Caki2 (cell line): ENCODE measurements at places on chromosomes 12 and 14. TPM values are rescaled to one million over a fixed set of nuclear protein-coding genes. Genes with fewer than 3 reads are reported as not detected.
A peak's percentile ranks its signal among the peaks of the same experiment; 100 is the strongest.

Gene RASSF9
- total RNA-seq = not detected in 2 replicates

Gene DIO2
- not detected in 2 replicates for total RNA-seq

Gene SLCO1B1
- total RNA-seq = not detected in 2 replicates

DNA sequence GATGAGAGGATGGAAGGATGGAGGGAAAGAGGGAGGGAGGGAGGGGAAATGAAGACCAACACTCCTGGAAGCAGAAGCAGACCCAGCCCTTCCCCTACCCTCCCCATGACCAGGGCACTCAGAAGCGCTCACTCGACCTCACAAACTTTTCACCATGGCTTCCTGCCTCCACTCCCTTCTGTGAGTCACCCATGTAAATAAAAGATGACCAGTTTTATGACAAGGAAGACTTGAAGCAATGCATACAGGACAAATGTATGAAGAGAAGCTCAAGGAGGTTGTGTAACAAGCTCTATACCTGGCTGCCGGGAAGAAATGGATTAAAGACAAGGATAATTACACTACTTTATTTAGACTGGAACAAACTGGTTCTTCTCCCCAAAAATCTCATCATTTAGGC lies 63.8 kb downstream of the CDC42BPB start:
- peak; percentile 49 for DNase-seq

DNA sequence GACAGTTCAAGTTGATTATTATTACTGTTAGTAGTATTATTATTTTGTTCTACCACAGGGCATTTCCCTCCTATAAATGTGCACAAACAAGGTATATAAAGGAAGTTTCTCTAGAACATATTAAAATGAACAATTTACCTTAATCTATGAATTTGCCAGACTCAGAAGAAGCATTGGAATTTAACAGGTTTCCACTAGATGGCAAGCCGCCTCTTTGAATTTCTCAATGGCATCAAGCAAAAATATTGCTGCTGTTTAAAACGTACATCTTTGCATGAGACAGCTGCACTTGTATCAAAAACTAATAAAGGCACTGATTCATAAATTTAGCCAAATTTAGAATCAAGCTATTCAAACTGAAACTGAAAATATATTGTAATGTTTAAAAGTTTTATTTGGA lies 34.6 kb upstream of the MIS18BP1 start:
- no peak for DNase-seq

- peak; percentile 3 for DNase-seq
These were observed 294.1 kb downstream of the SEC23A start for GRCh38 chr14:38808734-38809455.

- no peak for DNase-seq
These were observed 34.6 kb downstream of the ALKBH1 start for GRCh38 chr14:77673193-77673592.

DNA sequence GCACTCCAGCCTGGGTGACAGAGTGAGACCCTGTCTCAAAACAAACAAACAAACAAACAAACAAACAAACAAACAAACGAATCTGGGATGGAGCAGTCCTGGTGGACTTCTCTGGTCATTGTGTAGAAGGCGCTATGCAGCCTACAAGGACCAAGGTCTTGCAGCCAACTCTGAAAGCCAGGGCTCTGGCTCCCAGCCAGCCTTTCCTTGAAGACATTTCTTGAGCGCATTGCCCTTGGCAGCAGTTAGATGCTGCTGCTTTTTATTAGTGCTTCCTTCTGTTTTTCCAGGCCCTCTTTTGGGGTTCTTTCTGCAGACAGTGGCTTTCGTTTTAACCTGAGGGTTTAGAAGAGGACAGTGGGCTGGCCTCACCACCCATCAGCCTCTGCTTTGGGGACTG lies 20.2 kb downstream of the CCDC177 start:
- DNase-seq = no peak

DNA sequence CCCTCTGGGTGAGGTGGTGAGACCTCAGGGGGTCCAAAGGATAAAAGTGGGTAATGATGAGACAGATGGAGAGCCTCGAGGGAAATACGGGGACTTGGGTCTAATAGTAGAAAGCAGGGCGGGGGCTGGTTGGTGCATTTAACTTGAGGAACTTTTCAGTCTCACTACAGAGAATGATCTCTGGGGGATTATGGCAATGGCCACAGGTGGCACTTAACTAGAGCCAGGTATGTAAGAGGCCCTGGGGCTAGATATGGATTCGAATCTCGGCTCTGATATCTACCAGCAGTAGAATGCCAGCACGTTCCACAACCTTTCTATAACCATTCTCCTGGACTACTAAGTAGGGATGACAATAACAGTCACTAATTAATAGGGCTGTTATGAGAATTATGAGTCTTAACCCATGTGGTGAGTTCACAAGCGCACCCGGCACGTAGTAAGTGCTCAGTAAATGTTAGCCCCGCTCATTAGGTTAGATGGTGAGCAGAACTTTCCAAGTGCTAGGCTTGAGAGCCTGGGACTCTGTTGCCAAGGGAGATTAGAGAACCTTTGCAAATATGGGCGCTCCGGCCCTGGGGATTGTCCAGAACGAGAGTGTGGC lies 888 bp upstream of the PLXNC1 start:
- DNase-seq = no peak

DNA sequence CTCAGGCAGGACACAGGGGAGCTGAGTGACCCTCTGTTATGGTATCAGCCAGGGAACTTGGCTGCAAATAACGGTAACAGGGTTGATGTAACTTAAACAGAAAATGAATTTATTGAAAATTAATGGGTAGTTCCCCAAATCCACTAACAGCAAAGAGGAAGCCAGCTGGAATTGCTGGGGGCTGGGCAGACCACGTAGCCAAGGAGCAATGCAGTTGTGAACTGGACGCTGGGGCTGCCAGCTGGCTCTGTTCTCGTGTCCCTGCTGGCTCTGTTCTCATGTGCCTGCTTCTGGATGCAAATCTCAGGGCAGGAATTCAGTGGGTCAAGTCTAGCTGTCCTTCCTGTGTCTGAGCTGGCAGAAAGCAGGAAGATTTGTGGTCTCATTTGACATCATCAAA lies 1383.3 kb upstream of the TMEM132C start:
- DNase-seq = no peak

- DNase-seq = no peak
These were observed 332.1 kb downstream of the APAF1 start for GRCh38 chr12:98977186-98977585.

GRCh38 chr14:84961637-84962036 lies 568.3 kb upstream of the FLRT2 start:
- no peak for DNase-seq

GRCh38 chr12:67698672-67699581 lies 50.4 kb downstream of the DYRK2 start:
- DNase-seq = no peak

DNA sequence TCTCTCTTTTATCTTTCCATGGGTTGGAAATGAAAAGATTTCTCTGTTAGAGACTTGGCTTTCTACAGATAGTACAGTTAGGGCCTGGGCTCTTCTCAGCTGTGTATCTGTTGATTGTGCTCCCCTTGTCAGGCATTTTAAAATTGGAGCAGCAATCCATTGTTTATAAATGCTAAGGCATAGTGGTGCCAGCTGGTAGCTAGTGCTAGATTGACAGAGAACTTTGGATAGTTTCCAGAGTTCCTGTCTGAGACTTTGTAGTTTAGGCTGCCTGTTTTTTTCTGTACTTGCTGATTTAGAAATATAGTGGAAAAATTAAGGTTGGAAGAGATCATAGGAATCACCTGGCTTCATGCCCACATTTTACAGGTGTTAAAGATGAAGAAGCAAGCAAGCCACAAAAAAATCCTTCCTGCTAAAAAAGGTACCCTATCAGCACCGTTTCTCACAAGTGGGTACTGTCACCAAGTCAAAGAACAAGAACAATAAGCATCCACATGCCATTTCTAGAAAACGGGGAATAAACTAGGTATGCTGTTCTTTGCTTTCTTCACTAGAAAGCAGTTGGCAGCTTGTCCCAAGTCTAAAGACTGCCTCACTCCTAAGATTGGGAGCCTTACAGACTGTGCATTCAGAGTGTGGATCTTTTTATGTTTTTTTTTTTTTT lies 6.2 kb downstream of the TTLL5 start:
- DNase-seq = no peak

DNA sequence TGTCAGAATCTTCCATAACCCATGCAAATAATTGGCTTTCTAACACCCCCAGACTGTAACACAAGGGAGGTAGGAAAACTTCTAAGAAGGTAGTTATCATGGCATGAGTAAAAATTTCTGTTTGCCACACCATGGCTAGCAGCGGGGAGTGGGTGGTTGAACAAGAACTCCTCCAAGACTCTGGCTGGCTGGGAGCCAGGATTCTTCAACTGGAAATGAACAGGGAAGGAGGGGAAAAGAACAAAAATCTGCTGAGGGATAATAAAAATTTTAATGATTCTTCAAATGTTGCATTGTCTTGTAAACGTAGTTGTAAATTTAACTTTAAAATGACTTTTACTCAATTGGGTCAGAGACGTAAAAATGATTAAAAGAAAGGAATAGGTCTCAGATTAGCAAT lies 78.9 kb downstream of the AKAP6 start:
- no peak for DNase-seq

GRCh38 chr14:55976219-55976618 lies 142.0 kb upstream of the PELI2 start:
- no peak for DNase-seq

DNA sequence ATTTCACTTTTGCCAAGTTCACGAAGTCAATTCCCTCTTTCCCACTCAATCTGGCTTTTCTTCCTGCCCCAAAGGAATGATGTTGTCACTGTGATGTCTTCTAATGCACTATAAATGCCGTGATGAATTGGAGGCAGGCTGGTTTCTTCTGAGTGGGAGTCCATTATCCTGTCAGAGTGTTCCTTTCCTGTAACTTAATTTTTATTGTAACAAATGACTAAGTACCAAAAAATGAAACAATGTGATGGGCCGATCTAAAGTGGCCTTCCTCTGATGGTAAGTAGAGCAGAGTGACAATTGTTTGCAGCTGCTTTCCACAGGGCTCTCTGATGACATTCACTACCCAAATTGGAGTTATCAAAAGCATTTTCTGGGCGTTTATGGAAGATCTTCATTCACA lies 22.2 kb downstream of the TMEM30B start:
- DNase-seq = no peak

GRCh38 chr14:100106250-100107112 lies 41.3 kb downstream of the EVL start:
- no peak for DNase-seq
